ENCODE measurements at places on chromosomes 2 and 18.

- H3K27ac ChIP-seq: no peak overlapping the region
- no peak overlapping the region for H3K4me3 ChIP-seq
- H3K4me1 ChIP-seq: no peaks in the 10 kb centered on the region
Observed at GRCh38 chr2:223820549-223820948, 16.8 kb downstream of the AP1S3 start.

GRCh38 chr18:30888344-30888743 is 154.2 kb downstream of the DSC3 start:
- H3K4me3 ChIP-seq: no peak overlapping the region
- no peak overlapping the region for H3K27ac ChIP-seq
- H3K4me1 ChIP-seq: no peaks in the 10 kb centered on the region

GRCh38 chr2:19697131-19697530 is 204.7 kb downstream of the TTC32 start:
- no peak overlapping the region for H3K27ac ChIP-seq
- H3K4me1 ChIP-seq: no peaks in the 10 kb centered on the region
- H3K4me3 ChIP-seq: no peak overlapping the region
- H3K27me3 ChIP-seq: no peaks in the 10 kb centered on the region
- no peak for DNase-seq

DNA sequence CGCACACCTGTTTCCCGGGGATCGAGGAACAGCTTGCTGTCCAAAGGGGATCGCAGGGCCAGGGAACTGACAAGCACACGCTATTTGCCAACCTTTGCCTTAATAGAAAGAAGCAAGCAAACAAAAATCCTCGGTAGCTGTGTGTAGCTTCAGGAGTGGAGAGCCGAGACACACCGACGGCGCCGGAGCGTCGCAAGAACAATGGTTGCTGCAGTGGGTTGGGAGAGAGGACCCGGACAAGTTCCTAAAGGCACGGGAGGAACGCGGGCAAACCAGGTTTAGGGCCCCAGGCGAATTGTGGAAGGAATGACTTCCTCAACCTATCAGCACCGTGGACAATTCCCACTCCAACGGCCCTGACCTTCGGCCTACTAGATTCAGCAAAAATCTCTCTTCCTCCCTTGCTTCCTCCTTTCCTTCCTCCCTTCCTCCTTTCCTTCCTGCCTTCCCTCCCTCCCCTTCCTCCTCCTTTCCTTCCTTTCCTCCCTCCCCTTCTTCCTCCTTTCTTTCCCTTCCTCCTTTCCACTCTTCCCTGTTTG is 4.9 kb upstream of the NEUROD1 start:
- H3K4me3 ChIP-seq: no peak overlapping the region
- H3K36me3 ChIP-seq: no peaks in the 10 kb centered on the region

DNA sequence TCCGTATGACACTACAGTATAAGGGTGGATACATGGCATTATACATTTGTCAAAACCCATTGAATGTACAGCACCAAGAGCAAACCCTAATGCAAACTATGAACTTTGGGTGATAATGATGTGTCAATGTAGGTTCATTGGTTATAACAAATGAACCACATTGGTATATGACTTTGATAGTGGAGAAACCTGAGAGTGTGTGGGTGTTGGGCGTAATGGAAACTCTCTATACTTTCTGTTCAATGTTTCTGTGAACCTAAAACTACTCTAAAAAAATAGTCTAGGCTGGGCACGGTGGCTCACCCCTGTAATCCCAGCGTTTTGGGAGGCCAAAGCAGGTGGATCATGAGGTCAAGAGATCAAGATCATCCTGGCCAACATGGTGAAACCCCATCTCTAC is 6.5 kb upstream of the ACTG2 start:
- H3K36me3 ChIP-seq: no peaks in the 10 kb centered on the region
- DNase-seq: no peak
- no peak overlapping the region for H3K4me3 ChIP-seq
- H3K4me1 ChIP-seq: no peaks in the 10 kb centered on the region
- peaks cover 2% of the 10 kb centered on the region for H3K27me3 ChIP-seq

GRCh38 chr18:22604390-22604985 is 186.8 kb upstream of the CTAGE1 start:
- H3K27ac ChIP-seq: no peak overlapping the region
- DNase-seq: no peak
- H3K4me1 ChIP-seq: no peaks in the 10 kb centered on the region
- no peaks in the 10 kb centered on the region for H3K36me3 ChIP-seq

- no peaks in the 10 kb centered on the region for H3K4me1 ChIP-seq
- no peak overlapping the region for H3K4me3 ChIP-seq
- H3K27ac ChIP-seq: no peak overlapping the region
- no peaks in the 10 kb centered on the region for H3K36me3 ChIP-seq
- peaks cover 2% of the 10 kb centered on the region for H3K27me3 ChIP-seq
Observed at GRCh38 chr2:10469301-10469700, 21.2 kb upstream of the ODC1 start.

GRCh38 chr2:62641410-62641843 is 64.1 kb upstream of the EHBP1 start:
- no peak for DNase-seq
- H3K36me3 ChIP-seq: no peaks in the 10 kb centered on the region
- H3K27me3 ChIP-seq: no peaks in the 10 kb centered on the region
- peak overlapping the region; percentile 2 for H3K27ac ChIP-seq
- H3K4me1 ChIP-seq: no peaks in the 10 kb centered on the region
- H3K4me3 ChIP-seq: no peak overlapping the region

DNA sequence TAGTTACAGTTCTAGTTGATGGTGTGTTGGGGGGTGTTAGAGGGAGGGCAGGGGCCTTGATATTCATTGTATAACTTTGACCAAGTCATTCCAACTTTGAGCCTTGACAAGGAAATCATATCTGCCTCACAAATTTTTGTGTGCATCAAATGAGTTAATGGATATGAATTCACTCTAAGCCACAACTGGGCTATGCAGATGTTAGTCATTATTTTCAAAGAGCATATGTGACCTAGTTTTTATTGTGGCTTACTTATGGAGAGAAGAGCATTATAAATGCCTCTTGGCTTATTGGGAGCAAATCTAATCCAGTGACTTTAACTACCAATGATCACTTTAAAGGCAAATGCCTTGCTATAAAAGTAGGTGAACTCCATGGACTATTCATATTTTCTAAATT is 250.2 kb downstream of the LPIN1 start:
- H3K27me3 ChIP-seq: no peaks in the 10 kb centered on the region
- H3K4me1 ChIP-seq: no peaks in the 10 kb centered on the region
- H3K27ac ChIP-seq: no peak overlapping the region

All from spinal cord (tissue), 10 donors.